NCI-H2081 treated with DMSO at 0.1 percent for 48 hours (cell line): ENCODE measurements at places on chromosomes 4 and X.

DNA sequence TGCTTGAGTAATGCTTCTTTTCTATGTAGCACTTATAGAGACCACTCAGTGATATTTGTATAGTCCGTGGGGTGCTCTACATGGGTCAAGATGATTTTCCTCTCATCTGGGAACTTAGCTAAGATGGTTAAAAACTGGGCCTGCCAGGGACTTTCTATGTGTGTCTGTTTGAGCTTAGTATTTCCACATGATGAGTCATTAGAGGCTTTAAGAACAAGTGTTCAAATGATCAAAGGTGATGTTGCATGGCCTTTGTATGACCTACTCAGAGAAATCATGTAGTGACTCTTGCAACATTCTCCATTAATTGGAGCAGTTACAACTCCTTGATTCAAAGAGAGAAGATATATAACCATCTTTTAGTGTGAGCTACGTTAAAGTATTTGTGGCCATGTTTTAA is 1480.5 kb upstream of the IGFBP7 start:
- no peak for DNase-seq

DNA sequence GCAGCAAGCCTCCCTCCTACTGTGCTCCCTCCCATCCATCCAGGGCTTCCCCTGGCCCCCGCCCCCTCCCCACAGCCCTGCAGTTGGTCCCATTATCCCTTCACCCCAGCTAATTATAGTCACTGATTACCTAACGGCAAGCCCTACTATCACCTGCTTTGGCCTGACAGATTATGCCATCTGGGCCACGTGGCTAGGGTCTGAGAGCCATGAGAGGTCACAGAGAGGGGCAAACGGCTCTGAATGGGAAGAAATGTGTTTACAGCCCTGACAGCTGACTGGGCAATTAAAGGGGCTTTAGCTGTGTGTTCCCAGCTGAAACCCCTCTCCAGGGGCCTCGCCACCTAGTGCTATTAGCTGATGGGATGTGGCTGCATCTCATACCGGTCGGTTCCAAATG is 134.4 kb upstream of the CPEB2 start:
- DNase-seq = no peak

DNA sequence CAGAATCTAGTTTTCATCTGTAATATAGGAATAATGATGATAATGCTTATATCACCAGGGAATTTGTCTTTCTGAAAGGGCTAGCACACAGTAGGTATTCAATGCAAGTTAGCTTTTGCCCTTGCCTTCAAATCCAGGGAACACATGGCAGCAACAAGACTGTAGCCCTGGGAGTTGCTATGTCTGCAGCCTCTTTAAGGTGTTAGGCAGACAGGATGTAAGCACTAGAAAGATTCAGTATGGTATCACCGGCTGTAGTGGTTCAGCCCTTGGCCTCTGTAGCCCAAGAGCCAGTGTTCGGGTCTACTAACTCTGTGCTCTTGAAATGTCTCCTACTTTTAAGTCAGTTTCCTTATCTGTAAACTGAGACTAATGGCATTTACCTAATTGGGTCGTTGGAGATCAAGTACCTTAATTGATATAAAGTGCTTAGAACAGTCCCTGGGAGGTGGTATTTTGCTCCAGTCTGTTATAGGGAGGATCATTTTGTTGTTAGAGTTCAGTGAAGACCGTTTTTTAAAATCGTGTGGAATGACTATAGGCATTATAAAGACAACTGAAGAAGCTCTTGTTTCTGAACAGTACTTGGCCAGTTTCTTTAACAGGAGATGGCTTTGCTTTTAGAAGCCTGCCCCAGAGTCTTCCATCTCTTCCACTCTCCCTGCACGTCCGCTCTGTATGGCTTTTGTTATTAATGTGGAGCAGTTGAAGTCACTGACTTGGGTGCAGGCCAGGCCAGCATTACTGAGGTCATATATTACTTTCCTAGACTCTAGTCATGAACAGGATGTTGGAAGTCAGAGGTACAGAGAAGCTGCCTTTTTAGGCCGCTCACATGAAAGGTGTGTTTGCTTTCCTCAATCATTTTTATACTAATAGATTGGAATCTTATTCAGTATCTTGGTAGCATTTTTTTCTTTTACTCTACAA is 44.8 kb downstream of the GAB1 start:
- DNase-seq = no peak

- DNase-seq = no peak
Observed at GRCh38 chr4:152831416-152831815, 51.7 kb downstream of the ARFIP1 start.

DNA sequence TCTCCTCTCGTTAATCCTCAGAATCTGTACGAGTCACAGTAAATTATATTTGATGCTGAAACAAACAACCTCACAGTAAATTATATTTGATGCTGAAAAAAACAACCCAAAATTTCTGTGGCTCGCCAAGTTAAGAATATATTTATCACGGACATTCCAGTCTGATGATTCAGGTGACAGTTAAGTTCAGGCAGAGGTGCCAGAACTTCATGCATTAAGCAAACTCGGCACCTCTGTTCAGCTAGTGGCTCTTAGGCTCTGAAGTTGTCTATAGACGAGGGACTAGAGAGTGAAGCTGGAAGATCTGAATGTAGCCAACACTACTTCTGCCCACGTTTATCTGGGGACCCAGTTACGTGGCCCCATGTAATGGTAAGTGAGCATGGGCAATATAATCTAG is 132.2 kb upstream of the AGA start:
- DNase-seq = no peak

DNA sequence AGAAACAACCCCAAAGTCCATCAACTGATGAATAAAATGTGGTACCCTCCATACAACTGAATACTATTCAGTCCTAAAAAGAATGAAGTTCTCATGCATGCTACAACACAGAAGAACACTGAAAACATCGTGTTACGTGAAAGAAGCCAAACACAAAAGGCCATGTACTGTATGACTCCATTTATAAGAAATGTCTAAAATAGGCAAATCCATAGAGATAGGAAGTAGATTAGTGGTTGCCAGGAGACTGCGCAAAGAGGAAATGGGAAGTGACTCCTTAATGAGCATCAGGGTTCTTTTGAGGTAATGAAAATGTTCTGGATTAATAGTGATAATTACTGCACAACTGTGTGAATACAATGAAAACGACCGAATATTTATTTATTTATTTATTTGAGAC is 23.4 kb downstream of the FBXW7 start:
- DNase-seq = no peak

DNA sequence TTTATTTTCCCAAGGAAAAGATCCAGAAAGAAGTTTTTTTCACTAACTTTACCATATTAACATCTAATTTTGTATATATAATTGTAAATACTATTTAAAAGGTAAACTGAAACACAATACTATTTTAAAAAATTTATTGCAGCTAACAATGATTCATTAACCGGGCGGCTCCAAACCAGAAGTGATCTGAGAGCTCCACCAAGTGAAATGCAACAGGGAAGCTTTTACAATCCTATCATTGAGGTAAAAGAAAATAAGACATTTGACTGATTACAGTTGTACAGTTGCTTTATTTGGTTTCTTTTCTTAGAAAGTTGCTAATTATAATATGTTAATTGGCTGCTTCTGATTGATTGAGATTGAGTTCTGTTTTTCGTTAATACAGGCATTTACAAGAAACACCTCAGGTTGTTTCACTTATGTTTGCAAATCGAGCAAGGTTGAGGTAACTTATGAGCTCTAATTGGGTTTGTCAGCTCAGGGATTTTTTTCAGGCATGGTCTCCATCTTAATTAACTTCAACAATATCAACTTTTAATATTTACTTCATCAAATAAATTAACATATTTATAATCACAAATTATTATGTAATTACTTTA is 220.2 kb upstream of the UGT8 start:
- DNase-seq = no peak

GRCh38 chrX:74835566-74835965 is 89.7 kb downstream of the NEXMIF start:
- no peak for DNase-seq

DNA sequence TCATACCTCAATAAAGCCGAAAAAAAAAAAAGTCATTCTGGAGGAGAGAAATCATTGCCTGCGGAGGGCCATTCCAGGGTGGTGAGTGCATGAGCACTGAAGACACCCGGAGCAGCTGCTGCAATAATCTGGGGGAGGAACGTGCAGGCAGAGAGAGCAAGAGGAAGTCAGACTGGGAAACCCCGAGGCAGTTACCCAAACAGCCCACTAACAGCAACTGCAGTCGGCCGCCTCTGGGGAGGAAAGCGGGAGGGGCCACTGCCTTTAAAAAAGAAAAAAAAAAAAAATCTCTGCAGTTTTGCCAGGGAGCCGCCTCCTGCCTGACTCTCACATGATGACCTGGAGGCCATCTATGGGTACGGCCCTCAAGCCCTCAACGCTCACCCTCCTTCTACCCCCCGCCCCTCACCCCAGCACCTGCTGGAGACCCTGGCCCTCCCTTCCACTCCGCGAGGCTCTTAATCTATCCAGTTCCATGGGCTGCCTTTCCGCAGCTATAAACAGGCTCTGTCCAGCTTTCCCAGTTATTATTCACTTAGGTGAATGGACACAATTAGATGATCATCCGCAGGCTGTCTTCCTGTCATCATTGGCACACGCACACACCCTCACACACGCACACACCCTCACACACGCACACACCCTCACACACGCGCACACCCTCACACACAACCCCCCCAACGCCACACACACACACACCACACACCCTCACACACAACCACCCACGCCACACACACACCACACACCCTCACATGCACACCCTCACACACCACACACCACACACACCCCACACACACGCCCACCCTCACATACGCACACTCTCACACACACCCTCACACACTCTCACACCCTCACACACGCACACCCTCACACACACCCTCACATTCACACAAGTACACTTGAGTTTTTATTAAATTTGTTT is 3.4 kb upstream of the AVPR2 start:
- DNase-seq = no peak

DNA sequence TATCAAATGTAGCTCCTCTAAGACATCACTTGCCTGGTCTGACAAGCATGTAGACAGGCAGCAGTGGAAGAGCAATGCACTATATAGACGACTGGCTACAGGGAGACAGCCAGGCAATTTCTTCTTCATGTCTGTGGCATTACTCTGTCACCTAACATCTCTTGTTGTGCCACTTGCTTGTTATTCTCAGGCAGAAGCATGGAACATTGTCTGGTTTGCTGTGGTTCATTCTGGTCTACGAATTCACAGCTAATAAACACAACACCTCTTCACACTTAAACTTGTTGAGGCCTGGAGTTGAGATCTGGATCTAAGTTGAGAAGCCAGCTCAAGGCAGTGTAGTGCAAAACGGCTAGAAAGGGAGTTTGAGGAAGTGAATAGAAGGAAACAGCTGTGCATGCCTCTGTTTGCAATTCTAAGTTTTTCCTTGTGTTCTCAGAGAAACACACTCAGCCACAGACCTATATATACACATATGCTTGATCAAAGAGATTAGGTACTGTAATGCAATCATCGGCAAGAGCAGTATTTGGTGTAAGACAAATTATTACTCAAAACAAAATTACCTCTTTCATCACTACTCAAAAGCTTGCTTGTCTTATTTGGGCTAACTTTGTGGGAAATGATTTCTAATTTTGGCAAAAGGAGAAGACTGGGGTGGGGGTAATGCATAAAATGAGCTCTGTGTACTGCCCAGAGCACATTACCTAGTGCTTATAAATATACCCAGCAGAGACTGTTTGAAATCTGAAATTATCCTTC is 243.8 kb downstream of the PPP3CA start:
- no peak for DNase-seq

DNA sequence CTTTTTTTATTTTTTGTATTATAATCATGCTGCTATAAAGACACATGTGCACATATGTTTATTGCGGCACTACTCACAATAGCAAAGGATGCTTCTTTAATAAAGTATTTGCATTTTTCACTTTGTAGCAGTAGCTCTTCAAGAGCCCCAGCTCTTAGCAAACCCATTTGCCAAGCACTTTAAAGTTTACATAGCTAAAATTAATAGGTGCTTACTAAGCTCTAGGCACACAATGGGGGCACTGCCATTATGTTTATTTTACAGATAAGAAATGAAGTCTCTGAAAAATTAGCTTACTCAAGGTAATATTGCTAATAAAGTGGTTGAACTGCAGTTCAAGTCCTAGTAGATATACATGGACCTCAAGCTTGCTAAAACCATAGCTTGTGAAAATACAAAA is 230.3 kb upstream of the ARHGAP24 start:
- DNase-seq = no peak

GRCh38 chrX:39559229-39559628 is 538.5 kb downstream of the BCOR start:
- DNase-seq = no peak

- DNase-seq = no peak
Observed at GRCh38 chrX:11464836-11465463, 171.7 kb downstream of the AMELX start.

- DNase-seq = no peak
Observed at GRCh38 chrX:80648023-80648422, 161.7 kb downstream of the BRWD3 start.

DNA sequence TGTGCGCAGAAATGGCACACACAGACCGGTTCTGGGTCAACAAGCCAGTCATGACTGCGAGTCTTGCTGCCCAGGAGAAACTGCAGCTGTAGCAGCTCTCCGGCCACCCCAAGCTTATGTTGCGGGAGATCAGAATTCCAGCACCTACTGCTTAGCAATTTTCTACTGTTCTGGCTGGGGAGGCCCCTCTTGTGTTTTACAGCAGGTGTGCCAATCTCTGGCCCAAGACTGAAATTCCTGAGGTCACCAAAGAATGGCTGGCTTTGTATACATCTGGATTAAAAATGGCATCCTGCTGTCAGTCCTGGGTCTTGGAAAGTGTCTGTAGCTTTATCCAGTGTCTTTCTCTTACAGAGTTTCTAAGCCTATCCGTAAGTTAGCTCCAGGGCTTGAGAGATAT is 68.9 kb upstream of the TRAM1L1 start:
- DNase-seq = no peak

GRCh38 chr4:4437798-4438470 is 51.0 kb downstream of the NSG1 start:
- DNase-seq = no peak

- no peak for DNase-seq
Observed at GRCh38 chr4:175412746-175413145, 399.3 kb downstream of the GPM6A start.

GRCh38 chr4:184420881-184421416 is 53.4 kb downstream of the IRF2 start:
- DNase-seq = no peak

GRCh38 chrX:17292111-17292527 is 82.9 kb upstream of the NHS start:
- DNase-seq = no peak

GRCh38 chr4:101865501-101866062 is 75.1 kb downstream of the BANK1 start:
- DNase-seq = no peak

DNA sequence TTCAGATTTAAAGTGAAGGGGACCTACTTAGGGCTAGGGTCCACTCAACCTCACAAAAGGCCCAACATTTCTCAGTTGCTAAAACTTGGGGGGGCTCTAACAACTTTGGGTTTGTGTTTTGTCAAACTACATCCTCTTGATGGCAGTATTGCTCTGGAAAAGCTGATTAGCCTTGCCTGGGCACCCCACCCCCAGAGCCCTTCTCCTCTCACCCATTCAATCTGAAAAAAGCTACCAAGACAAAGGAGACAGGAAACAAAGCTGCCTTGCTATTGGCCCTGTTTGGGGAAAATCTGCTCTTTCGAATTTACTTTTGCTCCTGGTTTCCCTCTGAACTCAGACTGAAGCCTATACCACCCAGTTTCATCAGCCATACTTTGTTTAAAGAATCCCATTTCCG is 195.2 kb upstream of the STK26 start:
- peak; percentile 43 for DNase-seq

GRCh38 chr4:173477016-173477415 is 53.0 kb downstream of the HAND2 start:
- no peak for DNase-seq
